ENCODE measurements at places on chromosomes 2 and 18.
A peak's percentile ranks its signal among the peaks of the same experiment; 100 is the strongest.

DNA sequence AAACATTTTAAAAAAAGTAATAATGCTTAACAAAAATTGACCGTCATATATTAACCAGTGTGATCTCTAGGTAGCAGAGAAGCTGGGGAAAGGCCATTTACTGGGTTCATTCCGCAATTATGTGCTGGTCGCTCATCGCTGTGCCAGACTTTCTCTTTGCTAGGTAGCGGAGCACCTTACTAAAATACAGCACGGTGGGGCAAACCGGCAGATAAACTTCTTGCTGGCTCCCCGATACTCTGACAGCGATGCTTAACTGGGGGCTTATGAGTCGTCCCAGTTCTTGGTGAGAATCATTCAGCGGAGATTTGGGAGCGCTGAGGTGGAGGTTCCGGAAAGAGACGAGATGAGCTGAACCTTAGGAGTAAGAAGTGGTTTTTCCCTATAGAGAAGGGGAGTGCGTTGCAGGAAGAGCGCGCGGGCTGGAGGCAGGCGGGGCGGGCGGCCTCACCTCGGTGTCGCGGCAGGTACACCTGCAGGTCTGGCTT, 605 bp downstream of the C2orf68 start:
- DNase-seq = no peak

GRCh38 chr2:128315829-128316776, 2.6 kb downstream of the HS6ST1 start:
- DNase-seq = no peak

GRCh38 chr2:100383306-100383705, 34.2 kb downstream of the CHST10 start:
- no peak for DNase-seq

DNA sequence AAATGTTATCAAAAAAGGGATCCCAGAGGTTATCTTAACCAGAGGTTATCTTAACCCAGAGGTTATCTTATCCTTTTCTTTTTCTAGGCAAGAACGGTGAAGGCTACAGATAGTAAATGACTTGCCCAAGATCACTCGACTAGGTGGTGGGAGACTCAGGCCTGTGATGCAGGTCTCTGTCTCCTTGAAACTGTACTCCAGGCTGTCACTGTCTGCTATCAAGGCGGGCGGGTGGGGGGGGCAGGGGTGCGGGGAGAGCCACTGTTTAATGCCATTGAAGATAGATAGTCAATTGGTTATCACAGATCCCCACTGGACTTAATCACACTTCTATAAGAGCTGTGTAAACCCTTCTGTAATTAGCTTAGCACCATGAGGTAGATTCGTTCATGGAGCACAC, 315.9 kb upstream of the TCF4 start:
- DNase-seq = no peak

DNA sequence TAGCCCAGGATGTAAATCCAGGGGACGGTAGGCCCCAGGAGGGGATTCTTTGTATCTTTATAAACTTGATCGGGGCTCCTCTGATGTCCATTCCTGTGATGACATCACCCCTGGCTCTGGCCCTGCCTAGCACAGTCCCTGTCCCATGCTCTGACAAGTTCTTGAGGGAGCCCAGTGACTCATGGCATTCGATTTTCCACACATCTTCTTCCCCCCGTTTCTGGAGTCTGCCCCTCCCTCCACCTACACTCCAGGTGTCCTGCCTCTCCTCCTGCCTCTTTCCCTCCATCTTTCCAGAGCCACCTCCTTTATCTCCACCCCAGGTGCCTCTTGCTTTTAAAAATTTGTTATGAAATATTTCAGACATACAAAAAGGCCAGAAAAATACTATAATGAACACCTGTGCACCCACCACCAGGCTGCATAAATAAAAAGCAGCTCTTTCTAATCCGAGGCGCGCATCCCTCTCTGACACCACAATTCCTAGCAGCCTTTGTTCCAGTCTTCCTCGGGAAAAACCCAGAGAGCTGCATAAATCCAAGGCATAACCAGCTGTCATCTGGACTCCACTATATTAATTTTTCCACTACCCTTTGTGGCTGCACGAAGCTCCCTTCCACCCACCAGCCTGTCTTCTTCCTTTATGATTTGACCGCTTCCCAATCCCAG, 207.7 kb downstream of the ZBTB7C start:
- no peak for DNase-seq

GRCh38 chr2:77746780-77747179, 224.6 kb upstream of the LRRTM4 start:
- no peak for DNase-seq

DNA sequence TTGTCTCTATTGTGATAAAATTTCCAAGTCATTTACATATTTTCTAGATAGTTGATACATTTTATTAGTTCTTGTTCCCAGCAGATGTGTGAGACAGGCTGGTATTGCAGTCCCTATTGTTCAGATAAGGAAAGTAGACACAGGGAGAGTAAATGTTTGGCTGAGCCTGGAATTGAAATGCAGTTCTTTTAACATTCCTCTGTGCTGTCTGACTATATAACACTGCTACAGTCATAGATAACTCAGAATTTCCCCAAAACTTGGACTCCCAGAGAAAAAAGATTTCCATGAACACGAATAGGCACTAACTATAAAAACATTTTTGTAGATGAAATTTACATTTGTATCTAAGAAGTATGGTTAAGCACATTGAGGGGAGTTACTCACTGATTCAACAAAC, 71.4 kb downstream of the PLCL1 start:
- no peak for DNase-seq

- no peak for DNase-seq
Observed at GRCh38 chr2:111626037-111626864, 257.7 kb downstream of the ANAPC1 start.

GRCh38 chr18:1483385-1483784, 578.7 kb downstream of the ADCYAP1 start:
- DNase-seq = no peak

DNA sequence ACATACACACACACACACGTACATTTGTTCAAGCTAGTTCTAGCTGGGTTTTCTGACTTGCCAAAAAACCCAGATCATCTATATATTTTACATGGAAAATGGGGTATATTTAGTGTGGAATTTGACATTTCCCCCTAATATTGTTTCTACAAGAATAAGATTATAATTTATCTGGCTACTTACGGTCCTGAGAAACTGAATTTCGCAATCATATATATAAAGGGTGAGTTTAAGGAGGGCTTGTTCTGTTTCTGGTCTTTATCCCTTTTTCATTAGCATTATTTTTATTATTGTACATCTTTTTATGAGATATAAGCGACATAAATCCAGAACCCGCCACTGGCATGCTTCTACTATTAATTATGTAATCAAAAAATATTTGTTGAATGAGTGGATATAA, 528.9 kb downstream of the TMX3 start:
- DNase-seq = no peak

DNA sequence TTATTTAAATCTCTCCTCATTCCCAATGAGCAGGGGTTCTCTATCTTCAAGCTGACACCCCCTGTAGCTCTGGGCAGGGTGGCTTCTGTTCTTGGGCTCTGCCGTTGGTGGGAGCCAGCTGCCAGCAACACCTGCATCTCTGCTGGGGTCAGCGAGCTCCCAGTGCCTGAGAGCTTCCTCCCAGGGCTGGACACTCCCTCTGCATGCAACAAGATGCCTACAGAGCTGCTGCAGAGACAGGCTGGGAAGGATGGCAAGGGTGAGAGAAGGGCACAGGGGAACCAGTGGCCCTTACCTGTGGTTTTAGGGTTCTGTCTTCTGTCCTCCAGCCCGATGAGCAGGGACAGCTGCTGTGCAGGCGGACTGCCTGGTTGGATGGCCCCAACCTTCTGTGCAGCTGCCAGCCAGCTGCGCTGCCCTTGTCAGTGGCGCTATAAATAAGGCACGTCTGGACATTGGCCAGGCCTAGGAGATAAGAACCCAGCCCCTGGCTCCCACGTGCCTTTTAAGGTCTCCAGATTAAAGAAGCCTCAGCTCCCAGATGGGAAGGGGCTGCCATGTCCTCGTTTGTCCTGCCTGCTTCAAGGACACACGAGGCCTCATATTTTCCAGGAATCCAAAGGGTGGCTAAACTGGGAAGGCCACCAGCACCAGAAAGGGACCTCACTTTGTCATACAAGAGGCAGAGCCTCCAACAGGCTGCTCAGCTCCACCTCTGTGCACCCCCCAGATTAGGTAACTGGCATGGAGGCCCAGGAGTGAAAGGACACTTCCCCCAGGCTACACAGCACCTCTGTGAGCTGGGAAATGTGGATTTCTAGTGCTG, 39.5 kb upstream of the FHL2 start:
- peak; percentile 43 for DNase-seq
